NCI-H226 (cell line): ENCODE measurements at places on chromosomes 6 and 20.

GRCh38 chr6:10268611-10269310 lies 146.1 kb downstream of the TFAP2A start:
- no peak for DNase-seq

DNA sequence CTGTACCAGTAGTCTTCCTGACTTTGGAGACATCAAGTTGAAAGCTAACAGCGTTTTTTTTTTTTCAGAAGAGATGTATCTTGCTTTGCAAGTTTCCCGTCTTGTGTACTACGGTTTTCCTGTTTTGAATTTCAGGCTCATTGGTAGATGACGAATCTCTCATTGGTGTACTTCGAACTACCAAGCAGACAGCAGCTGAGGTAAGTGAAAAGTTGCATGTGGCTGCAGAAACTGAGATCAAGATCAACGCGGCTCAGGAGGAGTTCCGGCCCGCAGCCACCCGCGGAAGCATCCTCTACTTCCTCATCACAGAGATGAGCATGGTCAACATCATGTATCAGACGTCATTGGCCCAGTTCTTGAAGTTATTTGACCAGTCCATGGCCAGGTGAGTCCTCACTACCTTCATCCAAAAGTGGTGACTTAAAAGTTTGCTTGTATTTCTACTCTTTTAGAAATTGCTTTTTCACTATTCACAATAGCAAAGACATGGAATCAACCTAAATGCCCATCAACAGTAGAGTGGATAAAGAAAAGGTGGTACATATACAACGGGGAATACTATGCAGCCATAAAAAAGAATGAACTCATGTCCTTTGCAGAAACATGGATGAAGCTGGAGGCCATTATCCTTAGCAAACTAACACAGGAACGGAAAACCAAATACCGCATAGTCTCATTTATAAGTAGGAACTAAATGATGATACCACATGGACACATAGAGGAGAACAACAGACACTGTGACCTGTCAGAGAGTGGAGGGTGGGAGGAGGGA lies 110.6 kb upstream of the GLP1R start:
- DNase-seq, result no peak

GRCh38 chr6:56690519-56691285 lies 48.0 kb upstream of the DST start:
- peak; percentile 80 for DNase-seq

DNA sequence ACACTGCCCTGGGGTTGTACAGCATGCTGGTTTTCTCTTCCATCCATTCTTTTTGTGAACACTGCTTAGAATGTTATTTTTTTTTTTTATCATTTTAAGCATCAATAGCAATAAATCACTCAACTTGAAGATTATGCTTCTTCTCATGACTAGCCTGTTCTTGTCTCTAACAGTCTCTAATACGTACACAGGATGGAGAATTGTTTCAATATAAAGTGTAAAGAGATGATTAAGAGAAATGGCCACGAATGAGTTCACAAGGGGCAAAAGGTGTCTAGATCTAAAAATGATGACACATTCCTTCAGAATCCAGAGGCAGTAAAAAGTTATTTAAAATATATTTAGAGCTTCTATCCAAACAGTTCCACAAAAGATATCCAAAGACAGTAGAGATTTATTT lies 390.2 kb downstream of the HDGFL1 start:
- DNase-seq, result no peak

DNA sequence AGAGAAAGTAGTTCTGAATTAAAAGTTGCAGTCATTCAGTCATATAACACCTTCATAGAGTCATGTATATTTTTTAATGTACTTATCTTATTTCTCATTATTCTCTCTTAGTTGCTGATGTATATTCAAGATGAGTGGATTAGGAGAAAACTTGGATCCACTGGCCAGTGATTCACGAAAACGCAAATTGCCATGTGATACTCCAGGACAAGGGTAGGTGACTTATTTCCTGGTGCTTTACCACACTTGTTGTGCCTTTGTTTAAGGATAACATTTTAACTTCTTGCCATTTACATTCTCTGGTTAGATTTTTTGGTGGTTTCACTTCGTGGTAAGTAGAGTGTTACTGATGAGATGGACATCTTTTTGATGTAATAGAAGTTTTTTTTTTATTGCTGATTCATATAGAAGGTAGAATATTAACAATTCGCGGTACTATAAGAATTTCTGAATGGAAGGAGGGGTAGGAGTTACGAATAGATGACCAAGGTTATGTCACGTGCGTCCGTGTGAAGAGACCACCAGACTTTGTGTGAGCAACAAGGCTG lies 120.5 kb downstream of the NCOA3 start:
- DNase-seq, result no peak

- DNase-seq, result peak; percentile 63
Observed at GRCh38 chr6:33609528-33609927, 11.6 kb upstream of the ITPR3 start.

GRCh38 chr6:53986165-53986720 lies 125.0 kb upstream of the MLIP start:
- DNase-seq, result peak; percentile 43

DNA sequence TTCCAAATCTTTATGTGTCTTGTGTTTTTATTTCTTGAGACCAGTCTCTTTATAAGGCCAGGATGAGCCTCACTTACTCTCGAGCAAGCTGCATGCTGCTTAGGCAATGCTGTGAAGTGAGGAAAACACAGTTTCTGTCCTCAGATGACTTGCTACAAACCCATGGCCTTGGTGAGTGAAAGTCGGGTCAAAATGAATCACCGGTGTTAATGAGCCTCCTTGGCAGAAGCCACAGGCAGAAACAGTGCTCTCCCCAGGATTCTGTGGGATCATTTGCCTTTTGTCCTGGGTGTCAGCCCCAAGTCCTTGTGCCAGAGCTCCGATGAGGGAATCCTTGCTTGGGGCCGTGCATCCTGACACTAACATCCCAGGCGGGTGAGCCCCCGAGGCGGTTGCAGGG lies 482.5 kb downstream of the QKI start:
- DNase-seq, result no peak

DNA sequence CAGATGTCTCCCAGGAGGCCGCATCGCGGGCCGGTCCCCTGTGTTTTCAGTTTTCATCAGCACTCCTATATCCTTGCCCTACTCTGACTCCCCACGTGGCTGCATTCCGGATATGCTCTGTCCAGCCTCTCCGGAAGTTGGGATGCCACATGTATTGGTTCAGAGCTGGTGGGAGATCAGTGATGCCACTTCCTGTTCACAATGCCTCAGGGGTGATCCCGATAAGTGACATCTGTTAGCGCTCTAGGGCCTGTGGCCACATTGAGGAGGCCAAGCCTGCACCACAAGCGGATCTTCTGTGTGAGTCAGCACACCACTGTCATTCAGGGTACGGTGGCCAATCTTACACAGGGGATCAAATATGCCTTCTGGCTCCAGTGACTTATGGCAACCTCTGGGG lies 57.8 kb downstream of the PPP1R3G start:
- DNase-seq, result no peak

DNA sequence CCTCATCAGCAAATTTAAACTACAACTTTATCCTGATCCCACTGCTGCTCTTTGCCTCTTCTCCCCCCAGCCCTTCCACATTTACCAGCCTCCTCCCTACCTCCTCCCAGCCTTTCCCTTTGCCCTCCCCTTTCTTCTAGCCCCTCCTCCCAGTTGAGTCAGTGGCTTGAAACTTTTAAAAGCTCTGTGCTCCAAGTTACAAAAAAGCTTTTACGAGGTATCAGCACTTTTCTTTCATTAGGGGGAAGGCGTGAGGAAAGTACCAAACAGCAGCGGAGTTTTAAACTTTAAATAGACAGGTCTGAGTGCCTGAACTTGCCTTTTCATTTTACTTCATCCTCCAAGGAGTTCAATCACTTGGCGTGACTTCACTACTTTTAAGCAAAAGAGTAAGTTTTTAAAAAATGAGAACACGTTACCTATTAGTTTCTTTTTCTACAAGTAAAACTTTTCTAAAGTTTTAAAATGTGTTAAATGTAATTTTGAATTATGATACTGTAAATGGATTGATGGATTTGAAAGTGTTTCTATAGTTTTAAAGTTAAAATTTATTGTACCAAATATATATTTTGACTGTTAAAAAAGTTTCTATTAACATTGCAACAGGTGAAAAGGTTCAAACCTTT lies at the start of gene GJA1:
TSS of gene GJA1 (plus strand) at position 203 of the 626 bp plus-strand sequence. CDS start 11,202 bp downstream, outside the sequence.
- peak; percentile 83 for DNase-seq

DNA sequence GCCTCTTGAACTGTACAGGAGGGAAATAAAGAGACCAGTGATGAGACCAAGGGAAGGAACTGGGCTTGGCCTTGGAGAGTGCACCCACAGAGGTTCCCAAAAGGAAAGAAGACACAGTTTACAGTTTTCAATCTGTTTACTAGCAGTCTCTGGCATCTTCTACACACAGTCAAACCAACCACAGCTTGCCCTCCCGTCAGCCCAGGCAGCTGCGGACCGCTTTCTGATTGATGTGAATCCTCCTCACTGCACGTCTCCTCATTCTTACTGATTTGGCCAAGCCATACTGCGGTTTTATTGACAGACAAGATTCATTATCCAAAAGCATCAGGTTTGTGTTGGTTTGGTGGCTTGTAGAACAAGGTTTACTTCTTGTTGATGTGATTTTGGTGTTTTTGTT lies 104.5 kb upstream of the ASF1A start:
- DNase-seq, result no peak

- no peak for DNase-seq
Observed at GRCh38 chr6:75572072-75572471, 29.6 kb upstream of the SENP6 start.

DNA sequence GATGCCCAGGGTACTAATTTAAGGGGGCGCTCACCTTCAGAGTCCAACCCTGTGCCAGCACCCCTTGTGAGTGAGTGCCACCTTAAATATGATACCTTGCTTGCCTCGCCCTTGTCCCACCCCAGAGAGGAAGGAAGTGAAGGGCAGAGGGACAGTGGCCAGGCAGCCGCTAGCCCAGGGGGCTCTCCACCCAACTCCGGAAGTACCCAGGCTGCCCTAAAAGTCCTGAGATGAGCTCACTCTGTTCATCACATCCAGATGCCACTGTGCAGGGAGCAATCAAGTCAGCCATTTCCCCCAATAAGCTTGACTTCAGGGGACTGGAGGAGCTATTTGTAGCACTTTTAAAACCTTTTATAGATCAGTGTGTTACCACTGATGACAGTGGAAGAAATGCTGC lies 25.0 kb upstream of the STX16 start:
- no peak for DNase-seq

DNA sequence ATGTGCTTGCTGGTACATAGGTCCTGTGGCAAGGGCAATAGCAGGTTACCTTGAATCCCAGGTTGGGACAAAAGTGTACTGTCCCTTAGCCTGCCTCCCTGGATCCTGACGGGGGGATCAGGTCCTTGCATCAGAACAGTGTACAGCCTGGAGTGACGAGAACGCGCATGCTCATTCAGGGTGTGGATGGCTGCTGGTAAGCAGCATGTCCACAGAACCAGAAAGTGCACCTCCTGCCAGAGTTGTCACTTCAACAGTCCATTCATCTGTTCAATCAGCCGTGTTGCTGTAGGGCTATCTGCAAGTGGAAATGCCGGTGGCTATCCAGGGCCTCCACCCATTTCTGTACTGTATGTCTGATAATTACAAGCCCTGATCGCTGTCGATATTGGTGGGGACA lies 236.3 kb upstream of the SOX4 start:
- no peak for DNase-seq

DNA sequence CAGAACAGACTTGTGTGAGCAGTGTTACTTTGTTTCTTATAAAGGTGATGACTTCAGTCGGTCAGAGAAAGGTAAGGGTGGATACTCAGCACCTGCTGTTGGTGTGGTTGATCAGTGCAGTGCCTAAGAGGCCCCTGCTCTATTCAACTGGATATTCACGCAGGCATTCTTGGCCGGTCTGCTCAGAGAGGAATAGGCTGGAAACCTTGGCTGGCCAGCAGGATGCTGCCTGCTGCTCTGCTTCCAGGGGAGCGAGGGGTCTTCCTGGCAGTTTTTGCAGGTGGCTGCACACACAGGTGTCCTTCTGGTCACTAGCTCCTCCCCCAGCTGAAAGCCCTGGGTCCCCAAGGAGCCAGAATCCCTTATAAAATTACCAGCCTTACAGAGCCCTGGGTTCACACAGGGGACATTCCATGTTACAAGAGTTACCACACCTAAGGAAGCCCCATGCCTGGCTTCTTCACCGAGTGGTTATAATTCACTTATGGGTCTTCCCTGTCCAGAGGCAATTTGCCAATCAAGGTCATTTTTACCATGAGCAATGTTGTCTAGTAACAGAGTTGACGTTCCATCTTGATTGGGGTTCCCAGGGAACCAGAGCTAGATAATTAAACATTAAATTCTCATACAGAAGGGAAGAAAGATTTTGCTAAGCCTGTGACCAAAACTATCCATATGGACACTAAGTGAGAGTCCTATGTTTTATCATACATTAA lies 16.4 kb downstream of the SYNJ2 start:
- no peak for DNase-seq

DNA sequence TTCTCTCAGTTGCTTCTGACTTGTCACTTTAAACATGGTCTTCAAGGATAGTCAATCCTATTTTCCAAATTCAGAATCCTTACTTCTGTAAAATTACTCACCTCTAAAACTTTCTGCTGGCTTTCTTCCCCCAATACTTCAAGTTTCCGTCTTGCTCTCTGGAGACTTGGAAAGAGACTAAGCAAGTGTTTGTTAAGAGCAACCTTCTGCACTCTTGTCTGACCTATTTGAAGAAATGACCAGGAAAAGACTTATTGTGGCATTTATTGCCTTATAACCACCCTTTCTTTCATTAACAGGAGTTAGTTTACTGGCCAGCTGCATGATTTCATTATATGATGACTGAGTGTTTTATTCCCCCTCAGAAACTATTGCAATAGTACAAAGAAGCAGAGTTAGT lies 181.0 kb downstream of the TBC1D7 start:
- no peak for DNase-seq

DNA sequence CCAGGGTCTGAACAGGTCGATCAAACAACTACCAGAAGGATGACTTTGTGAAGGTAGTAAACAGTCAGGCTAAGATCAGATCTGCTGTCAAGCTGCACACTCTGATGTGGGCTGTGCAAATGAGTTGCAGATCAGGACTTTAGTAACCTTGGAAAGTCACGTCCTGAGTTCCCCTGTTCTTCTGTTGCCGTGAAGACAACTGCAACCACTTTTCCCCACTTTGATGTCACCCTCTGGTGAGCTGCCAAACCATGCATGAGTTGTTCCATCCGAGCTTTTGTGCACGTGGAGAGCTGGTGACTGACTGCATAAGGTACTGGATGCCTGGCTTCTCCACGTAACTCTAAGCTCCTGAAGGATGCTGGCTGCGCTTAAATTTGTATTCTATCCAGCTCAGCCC lies 111.0 kb downstream of the CD83 start:
- DNase-seq, result no peak
